Endothelial cell of umbilical vein (primary cell): ENCODE measurements at places on chromosomes 11 and 22.

- DNase-seq, result no peak
Observed at GRCh38 chr11:393219-394033, 583 bp upstream of the PKP3 start.

- peak; percentile 21 for DNase-seq
Observed at GRCh38 chr22:17201285-17201945, 17.8 kb downstream of the ADA2 start.

GRCh38 chr11:117876341-117877119 is at the start of gene FXYD6:
Gene FXYD6, minus strand, starts transcription at chr11:117876658. Its CDS starts 33,882 bp downstream, at chr11:117842776.
- DNase-seq, result no peak

DNA sequence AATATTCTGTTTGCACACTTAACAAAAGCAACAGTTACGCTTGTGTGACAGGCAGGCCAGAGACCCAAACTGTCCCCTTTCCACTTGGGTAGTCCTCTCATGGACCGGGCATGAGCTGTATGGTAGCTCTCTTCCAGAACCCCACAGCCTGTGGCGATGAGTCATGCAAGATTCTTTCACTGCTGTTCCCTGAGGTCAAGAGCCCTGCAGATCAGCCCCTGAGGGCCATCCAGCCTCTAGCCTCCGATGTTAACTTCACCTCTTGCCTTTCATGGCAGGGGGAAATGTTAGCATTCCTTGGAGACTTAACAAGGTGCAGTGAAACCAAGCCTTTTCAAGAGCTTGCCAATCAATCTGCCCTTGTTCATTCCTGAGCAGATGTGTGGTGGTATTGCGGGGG is 63.2 kb upstream of the DEUP1 start:
- no peak for DNase-seq

DNA sequence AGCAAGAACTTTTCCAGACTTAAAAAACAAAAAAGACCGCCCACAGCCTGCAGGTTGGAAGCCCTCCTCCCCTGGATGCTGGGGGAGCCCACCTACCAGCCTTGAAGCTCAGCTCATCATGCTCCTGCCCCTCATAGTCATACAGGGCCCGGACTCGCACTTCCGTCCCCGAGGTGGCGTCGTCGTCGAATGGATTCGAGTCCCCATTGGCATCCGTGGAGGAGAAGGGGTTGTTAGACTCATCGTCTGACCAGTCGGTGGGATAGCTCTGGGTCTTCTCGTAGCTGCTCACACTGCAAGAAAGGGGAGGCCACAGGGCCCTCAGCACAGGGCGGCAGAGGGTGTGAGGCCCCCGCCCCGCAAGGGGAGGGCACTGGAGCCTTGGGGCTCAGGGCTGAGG is 19.0 kb upstream of the ARFGAP3 start:
- no peak for DNase-seq

DNA sequence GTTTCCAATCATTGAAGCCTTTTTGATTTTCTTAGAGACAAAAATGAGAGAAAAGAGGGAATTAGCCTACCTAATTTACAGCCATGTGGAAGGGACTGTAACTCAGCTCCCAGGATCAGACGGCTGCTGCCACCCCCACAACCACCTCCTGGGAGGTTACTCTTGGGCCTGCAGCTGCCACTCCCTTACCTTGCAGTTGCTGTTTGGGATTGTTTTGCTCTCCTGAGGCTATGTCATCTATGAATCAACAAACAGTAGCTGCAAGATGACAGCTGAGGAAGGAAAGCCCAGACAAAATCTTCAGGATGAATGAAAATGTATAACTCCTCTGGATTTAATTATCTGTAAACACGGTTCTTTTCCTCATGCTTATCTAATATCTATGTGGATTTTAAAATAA is 28.0 kb upstream of the ZC3H12C start:
- no peak for DNase-seq

DNA sequence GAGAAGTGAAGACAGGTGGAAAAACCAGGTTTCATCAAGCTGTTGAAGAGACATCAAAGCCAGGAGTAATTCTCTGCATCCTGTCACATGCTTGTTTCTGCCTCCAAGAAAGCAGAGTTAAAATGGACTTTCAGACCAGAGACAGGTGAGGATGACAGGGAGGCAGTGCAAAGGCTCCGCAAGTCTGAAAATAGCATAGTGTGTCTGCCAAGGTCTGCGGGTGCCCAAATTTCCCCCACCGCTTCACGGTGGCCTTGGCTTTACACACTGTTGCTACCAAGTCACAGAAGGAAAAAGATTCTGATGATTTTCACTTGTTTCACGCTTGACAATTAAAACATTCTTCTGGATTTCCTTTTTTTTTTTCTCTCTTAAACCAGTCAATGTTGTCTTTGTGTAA is 44.2 kb downstream of the SNX19 start:
- no peak for DNase-seq

DNA sequence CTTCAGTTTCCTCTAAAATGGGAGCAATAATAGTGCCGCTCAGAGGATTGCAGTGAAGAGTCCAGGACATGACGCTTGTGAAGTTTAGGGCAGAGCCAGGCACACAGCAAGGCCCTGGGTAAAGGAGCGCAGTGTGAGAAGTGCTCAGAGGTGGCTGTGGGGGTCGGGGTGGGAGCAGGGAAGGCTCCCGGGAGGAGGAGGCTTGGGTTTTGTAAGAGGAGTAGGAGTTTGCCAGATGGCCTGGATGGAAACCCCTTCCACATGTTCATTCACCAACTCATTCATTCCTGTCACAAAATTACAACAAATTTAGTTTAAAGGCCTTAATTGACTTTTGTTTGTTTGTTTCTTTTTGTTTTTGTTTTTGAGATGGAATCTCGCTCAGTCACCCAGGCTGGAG is 17.0 kb downstream of the CRYBB2 start:
- no peak for DNase-seq

DNA sequence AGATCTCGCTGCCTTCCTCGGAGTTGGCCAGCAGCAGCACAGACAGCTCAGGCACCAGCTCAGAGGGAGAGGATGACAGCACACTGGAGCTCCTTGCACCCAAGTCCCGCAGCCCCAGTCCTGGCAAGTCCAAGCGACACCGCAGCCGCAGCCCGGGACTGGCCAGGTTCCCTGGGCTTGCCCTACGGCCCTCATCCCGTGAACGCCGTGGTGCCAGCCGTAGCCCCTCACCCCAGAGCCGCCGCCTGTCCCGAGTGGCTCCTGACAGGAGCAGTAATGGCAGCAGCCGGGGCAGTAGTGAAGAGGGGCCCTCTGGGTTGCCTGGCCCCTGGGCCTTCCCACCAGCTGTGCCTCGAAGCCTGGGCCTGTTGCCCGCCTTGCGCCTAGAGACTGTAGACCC is 6.4 kb downstream of the PLA2G3 start:
- DNase-seq, result no peak

DNA sequence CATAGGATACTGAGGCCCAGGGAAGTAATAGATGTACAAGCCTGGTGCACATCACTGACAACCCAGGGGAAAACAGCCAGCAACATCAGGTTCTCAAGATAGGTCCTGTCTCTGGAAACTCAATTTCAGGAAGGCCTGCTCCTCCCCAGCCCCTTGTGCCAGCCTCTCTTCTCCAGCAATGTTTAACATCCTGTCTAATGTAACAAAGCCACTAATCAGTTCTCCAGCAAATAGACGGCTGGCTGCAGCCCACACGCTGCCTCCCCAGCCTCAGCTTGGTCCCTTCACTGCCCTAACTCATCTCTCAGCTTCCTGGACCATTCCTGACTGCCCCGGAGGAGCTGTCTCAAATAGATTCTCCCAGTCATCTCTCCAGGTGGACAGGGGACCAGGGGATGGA is 37.8 kb downstream of the RPL27A start:
- DNase-seq, result no peak

DNA sequence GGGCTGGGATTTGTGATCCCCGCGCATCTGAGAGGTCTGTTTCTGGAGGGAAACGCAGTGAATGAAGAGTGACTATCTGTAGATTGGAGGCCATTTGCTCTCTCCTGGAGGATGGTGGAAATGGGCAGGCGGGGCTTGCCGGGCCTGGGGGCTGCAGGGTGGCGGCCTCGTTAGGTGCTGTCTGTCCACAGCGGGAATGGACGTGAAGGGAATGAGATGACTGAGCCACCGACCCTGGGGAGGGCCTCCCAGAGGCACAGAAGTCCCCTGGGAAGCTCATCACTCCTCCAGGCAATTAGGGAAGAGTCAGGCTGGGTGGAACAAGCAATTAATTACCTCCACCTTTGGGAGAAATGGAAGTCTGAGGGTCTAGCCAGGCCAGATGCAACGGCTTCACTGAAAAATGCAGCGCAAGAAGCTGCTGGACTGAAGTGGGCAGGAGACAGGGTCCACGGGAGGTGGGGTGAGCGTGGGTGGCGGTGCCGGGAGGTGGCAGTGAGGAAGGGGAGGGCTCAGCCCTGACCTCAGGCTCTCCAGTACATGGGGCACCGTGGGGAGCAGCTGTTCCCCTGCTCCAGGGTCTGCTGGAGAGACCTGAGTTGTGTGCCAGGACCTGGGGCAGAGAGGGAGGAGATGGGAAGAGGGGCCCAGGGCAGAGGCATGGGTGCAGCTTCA is 524.5 kb downstream of the BRD1 start:
- DNase-seq, result no peak

DNA sequence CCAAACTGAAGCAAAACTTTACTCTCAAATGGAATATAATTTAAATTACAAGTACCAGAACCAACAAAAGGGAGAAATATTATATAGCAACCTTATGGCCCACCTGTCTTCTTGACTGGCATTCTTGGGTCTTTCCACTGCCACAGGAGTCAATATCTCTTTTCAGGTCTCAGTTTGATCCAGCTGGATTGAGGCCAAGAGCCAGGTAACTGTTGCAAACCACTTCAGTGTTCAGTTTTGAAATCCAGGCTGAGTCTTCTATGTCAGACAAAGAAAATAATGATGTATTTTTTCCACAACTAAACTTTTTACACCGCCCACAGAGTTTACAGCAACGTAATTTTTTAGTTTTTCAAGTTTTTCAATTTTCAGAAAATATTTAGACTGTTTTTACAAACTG is 648 bp downstream of the DLG2 start:
- DNase-seq, result no peak

DNA sequence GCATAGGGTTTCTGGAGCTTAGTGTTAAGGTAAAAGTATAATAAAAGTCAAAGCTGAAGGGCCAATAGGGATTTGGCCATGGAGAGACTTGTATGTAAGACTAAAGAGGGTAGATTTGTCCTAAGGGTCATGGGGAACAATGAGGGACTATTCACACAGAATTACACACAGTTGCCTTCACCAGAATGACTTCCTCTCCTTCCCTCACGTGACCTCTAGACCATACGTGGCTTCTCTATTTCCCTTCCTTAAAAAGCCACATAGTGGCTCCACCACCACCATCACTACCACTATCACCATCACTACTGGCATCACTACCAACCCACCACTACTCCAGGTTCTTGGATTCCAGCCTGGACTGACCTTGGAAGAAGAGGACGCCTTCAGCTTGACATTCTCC is 2.8 kb downstream of the HPX start:
- DNase-seq, result no peak

DNA sequence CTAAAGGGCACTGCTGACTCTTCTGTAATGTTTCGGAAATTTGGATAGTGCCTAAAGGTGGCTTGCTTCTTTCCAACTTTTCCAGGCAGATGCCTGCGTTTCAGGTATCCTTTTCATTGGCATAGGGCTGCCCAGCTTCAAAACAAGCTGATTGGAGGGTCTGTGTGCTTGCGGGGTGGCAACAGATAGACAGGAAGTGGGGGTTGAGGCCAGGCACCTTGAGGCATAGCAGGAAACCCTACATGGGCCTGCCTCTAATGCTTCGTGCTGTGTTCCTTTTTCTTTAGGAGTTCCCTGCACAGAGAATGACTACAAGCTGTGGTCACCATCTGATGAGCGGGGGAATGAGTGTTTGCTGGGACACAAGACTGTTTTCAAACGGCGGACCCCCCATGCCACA is 92.2 kb upstream of the SORL1-AS1 start:
- no peak for DNase-seq

DNA sequence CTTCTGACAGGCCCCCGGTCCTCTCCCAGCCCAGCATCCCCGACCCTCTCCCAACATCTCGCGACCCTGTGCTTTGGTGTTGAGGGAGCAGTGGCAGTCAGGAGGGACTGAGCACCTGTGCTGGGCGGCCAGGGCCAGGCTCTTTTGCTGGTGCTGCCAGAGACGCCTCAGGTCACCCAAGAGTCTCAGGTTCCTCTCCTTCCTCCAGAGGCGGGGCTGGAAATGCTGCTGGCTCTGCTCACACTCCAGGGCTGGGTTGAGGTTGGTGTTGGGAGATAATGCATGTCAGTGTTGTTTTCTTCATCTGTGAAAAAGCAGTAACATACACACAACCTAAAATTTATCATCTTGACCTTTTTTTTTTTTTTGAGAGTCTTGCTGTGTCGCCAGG is 1.2 kb upstream of the IGLL1 start:
- DNase-seq, result no peak

- no peak for DNase-seq
Observed at GRCh38 chr22:49629586-49630447, 197.9 kb downstream of the BRD1 start.

DNA sequence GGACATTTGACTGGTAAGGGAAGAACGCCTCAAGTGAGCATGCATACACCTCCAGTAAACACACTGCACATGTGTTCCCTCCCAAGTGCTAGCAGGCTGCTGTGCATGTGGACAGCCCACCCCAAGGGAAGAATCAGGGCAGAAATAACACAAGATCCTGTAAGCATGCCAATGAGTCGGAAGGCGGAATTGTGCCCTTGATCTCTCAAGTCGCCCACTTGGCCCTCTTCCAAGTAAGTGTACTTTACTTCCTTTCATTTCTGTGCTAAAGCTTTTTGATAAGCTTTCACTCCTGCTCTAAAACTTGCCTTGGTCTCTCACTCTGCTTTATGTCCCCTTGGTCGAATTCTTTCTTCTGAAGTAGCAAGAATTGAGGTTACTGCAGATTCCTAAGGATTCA is 139.6 kb downstream of the TRPC6 start:
- DNase-seq, result no peak

- DNase-seq, result no peak
Observed at GRCh38 chr11:121321614-121322243, 29.2 kb downstream of the SC5D start.

DNA sequence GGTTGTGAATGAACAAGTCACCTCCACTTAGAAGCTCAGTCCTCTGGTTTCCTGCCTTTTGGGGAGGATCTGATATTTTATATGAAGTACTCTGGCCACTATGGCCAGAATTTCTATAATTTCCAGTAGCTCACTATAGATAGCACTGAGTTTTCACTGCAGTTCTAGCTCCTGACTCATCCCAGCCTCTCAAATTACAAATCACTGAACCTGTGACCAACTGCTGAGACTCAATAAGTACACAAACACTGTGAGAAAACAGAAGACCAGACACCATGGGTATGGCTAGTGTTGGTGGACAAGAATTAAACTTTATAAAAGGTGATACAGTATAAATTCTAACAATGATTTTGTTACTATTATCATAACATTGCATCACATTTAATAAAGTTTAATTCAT is 47.1 kb upstream of the UCP3 start:
- DNase-seq, result no peak

DNA sequence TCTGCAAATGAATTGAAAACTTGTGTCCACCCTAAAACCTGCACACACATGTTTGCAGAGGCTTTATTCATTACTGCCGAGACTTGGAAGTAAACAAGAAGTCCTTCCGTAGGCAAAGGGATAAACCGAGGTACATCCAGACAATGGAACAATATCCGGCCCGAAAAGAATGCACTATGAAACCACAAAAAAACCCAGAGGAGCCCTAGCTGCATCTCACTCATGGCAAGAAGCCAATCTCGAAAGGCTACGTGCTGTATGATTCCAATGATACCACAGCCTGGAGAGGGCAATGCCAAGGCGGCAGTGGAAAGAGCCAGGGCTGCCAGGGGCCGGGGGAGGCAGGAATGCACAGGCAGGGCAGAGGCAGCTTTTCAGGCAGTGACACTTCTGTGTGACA is 3.2 kb upstream of the MRPL23 start:
- DNase-seq, result peak; percentile 24

GRCh38 chr22:46046299-46046685 is 69.3 kb upstream of the WNT7B start:
- no peak for DNase-seq
